NCI-H1436 (cell line): ENCODE measurements at places on chromosomes 13 and 19.

DNA sequence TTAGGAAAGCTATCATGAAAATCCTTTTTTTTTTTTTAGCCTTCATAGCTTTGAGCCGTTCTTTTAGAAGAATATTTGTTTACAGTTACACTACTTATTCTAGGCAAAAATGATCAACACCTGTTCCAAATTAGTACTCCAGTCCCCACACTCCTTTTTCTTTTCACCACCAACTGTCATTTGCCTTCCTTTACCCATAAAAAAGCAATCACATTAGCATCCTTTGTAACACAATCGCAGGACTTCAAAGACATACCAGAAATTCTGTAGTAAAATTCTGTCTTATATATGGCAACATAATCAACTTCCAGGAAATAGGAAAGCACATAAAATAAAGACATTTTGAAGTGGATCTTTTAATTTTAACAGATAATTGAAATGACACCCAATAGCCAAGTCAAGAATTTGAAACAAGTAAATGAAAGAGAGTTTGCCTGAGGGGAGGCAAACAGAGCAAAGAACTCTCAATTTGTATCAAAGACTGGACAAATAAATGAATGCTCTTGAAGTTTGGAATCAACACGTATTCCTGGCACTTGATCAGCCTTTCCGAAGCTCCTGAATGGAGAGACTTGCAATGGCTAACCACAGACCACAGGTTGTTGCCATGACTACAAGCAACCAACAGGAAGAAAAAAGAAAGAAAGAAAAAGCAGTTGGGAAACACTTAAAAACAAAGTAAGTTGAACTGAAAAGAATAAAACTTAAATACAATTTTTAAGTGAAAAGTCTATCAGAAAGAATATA lies 206.8 kb downstream of the PCDH9 start:
- DNase-seq: no peak

DNA sequence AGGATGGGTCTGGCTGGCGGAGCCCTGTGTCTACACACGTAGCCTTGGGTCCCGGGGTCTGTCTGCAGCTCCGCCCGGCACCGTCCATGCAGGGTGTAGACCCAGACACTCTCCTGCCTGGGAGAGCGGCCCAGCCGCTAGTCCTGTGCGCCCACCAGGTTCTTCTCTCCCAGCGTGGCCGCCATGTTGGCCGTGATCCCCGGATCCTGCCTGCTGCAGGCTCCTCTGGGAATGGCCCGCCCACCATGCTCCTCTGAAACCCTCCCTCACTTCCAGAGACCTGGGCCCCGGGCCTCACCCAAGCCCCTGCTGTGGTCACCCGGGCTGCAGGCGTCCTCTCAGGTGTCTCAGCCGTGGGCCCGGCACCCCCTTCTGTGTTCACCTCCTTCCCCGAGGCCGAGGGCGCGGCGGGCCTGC lies 57.7 kb upstream of the MCF2L start:
- DNase-seq: no peak

- no peak for DNase-seq
Measured at GRCh38 chr19:28697308-28697707, 515.6 kb downstream of the UQCRFS1 start.

- DNase-seq: no peak
Measured at GRCh38 chr19:5625641-5626040, 2.8 kb downstream of the SAFB start.

DNA sequence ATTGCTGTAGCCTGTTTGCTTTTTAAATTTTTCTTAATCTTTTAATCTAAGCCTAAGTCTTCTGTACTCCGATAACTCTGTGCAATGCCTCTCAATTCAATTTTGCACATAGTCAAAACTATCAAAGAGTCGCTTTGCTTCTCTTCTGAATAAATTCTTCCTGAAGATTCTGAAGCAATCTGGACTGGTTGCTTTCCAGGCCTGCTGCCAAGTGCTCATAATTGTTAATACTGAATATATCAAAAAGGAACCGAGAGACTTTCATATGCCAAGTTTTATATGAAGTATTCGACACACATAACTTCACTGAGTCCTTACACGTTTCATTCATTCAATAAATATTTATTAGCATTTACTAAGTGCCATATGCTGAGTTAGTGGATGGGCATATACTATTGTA lies 91.3 kb downstream of the EDNRB start:
- DNase-seq: no peak

- no peak for DNase-seq
Measured at GRCh38 chr13:21615427-21615826, 11.5 kb upstream of the MICU2 start.

DNA sequence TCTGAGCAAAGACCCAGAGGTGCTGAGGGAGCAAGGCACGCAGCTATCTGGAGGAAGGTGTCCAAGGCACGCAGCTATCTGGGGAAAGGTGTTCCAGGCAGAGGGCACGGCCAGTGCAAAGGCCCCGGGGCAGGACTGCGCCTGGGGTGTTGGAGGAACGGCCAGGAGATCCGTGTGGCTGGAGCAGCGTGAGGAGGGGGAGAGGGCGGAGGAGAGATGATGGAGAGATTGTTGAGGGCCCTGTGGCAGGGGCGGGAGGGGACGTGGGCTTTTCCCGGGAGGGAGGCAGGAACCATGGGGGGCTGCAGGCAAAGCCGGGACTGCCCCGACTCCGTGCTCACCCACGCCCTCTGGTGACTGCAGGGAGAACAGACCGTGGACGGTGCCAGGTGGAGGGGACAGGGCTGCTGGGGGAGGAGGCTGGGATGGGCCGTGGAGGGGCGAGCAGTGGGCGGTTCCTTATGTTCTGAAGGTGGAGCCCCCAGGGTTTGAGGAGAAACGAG lies 13.3 kb upstream of the MISP start:
- no peak for DNase-seq

DNA sequence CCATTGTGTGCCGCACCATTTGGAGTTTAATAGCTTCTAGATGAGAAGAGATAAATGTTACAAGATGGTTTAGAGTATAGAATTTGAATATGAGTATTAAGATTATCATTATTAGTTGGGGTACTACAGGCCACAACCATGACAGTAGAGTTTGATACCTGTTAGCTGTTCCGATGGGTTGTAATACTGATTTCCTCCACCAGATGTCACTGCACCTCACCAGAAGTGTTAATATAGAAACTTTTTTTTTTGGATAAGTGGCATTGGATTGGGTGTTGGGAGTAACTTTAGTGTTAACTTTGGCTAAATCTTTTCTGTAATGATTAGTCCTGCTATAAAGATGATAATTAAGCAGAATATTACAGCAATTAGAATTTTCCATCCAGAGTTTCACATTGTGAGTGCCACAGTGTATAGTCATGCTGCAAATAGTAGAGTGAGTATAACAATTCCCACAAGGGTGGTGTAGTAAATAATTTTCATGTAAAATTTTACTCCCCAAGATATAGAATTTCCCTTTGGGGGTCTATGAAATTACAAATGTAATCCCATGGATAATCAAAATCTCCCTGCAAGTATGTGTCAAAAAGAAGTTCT lies 56.3 kb downstream of the PSG3 start:
- DNase-seq: no peak

DNA sequence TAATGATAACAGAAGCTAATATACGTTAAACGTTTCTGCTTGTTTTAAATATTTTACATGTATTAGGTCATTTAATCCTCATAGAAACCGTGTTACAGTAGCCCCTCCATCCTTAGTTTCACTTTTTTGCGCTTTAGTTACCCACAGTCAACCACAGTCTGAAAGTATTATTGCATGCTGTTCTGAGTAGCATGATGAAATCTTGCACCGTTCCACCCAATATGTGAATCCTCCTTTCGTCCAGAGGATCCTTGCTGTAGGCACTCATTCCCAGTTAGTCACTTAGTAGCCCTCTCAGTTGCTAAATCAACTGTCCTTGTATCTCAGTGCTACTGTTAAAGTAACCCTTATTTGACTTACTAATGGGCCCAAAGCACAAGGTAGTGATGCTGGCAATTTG lies 257.8 kb downstream of the ENOX1 start:
- no peak for DNase-seq

- DNase-seq: no peak
Measured at GRCh38 chr19:47145639-47146486, 15.2 kb downstream of the SAE1 start.

DNA sequence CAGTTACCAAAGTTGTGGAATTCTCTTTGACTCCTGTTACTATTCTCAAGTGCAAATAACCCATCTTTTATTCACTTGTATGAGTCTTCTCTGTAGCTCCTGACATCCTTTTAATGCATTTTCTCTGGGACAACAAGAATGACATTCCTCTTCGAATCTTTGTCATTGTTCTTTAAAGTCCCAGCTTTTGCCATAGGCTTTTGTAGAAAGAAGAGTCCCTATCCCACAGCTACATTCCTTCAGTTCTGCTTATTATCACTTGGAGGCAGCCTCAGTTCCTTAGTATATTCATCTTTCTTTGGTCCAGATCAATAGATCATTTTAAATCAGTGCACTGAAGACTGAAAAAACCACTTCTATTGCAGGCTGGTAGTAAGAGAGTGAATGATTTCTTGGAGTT lies 560.2 kb downstream of the DACH1 start:
- no peak for DNase-seq

DNA sequence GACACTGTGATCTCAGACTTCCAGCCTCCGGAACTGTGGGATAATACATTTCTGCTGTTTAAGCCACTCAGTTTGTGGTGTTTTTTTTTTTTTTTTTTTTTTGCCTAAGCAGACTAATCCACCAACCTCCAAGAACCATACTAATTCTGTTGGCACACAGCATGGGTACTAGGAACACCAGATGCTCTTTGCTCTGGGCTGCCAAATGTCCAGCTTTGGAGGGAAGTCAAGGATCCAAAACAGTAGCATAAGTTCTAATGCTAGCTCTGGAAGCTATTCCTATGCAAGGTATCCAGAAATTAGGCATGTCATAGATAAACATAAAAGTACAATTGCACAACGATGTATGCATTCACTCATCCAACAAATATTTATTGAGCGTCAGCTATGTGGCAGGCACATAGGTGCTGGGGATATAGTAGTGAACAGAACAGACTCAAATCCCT lies 64.5 kb upstream of the WDFY2 start:
- no peak for DNase-seq

DNA sequence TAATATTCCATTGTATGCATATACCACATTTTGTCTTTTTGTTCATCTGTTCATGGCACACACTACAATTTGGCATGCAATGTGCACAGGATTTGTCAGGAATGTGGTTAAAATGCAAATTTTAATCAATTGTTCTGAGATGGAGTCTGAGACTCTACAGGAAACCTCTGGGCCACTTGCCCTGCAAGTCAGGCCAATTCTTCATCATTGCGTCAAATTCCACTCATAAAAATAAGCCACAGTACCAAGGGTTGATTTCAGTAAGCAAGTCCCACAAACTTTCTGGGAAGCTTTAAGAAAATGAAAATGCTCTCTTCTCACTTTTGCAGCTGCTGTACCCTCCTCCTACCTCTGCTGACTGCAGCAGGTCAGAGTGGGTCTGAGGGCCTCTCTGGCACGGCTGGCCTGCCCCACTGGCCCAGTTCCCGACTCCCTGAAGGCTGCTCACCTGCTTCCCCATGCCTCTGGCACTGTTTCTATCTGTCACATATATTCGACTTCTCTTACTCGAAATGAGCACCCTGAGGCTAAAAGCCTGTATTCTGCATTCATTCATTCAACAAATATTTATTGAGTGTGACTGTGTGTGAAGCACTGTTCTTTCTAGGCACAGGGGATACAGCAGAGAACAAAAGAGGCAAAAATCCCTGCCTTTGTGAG lies 83.8 kb upstream of the WASF3 start:
- no peak for DNase-seq

GRCh38 chr13:79376843-79377242 lies 29.2 kb downstream of the RBM26 start:
- DNase-seq: no peak

DNA sequence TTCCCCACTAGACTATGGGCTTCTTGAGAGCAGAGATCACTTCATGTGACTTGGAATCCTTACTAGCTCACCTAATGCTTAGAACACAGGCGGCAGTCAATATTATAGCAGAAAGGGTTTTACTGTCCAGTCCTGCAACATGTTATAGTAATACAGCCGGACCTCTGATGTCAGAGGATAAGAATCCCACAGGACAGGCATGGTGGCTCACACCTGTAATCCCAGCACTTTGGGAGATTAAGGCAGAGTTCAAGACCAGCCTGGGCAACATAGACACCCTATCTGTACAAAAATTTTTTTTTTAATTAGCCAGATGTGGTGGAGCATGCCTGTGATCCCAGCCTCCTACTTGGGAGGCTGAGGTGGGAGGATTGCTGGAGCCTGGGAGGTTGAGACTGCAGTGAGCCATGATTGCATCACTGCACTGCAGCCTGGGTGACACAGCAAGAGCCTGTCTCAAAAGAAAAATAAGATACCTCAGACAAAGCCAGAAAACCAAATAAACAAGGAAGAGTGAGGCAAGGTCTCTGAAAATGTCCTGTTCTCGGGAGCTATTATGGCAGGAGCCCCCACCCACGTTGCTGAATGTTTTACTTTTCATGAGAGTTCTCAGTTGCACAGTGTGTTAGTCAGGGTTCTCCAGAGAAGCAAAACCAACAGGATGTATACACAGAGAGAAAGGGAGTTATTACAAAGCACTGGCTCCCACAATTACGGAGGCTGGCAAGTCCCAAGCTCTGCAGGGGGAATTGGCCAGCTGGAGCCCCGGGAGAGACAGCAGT lies 100.8 kb downstream of the UBL3 start:
- DNase-seq: no peak

DNA sequence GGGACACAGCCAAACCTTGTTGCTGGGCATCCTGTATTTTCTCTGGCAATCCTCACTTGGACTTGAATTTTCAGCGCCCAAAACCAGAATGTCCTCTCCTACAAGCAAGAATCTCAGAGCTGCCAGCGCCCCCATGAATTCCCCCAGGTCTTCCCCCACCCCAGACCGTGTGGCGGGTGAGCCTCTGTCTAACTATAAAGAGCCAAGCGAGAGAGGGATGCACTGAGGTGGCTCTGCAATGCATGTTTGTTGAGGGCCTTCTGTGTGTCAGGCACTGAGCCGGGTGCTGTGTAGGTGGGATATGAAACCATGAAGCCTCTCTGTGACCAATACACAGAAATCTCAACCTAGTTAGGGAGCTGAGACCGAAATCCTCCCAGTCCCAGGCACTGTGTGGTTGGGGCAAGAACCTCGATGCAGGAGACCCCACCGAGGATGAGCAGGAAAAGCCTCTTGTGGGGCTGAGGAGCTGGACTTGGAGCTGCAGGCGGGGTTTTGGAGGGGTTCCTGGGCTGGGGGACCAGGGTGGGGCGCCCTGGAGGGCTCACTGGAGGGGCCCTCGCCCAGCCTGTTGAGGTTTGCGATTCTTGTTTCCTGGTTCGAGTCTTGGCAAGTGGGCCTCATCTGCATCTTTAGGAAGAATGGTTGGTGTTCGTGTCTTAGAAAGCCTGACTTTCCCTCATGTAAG lies 12.4 kb upstream of the PROZ start:
- DNase-seq: no peak

- DNase-seq: no peak
Measured at GRCh38 chr13:65593298-65593874, 1636.8 kb downstream of the PCDH9 start.
